Esophagus squamous epithelium (tissue), 5 donors: ENCODE measurements at places on chromosomes 2 and 18.

DNA sequence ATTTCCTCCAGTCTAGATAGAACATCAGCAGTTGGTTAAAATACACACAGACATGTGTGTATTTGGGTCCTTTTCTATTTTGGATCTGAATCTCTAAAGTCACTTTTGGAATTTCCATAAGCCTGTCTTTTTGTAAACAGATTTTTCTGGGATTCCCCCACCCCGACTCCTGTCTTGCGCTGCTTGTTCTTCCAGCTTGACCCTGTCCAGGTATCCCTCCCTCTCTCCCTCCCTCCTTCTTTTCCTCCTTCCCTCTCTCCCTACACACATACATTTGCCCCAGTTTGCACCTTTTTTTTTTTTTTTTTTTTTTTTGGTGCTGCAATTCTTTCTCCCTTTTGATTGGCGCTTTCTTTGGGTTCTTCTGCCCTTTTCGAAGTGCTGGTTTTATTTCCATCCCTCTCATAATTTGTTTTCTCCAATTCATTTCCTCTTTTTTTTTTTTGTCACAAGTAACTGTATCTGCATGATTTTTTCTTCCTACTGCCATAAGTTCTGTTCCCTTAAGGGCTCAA is 114.8 kb upstream of the SERTAD2 start:
- H3K4me3 ChIP-seq = peak overlapping the region; percentile 91
- DNase-seq = no peak
- peak overlapping the region; percentile 90 for H3K27ac ChIP-seq
- H3K4me1 ChIP-seq = peaks cover 43% of the 10 kb centered on the region
- H3K27me3 ChIP-seq = no peaks in the 10 kb centered on the region
- no peaks in the 10 kb centered on the region for H3K36me3 ChIP-seq

DNA sequence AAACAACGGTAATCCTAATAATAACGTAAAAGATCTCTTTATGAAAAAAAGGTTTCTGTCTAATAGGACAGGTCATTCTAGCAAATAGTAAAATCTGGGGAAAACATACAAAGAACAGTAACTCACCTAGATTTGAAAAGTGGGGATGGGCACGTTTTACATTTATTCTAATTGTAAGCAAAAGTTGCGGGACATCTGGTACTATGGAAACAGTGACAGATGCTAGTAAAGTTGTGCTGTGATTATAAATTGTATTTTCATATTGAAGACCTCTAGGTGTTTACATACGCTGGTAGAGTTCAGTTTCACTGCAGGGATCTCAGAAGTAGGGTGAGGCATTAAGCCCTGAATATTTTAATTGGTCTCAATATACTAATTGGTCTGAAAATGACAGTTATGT is 422.5 kb downstream of the DPP10 start:
- H3K27me3 ChIP-seq = no peaks in the 10 kb centered on the region
- H3K27ac ChIP-seq = no peak overlapping the region
- no peak for DNase-seq
- no peak overlapping the region for H3K4me3 ChIP-seq
- H3K4me1 ChIP-seq = no peaks in the 10 kb centered on the region
- H3K36me3 ChIP-seq = no peaks in the 10 kb centered on the region

GRCh38 chr18:68436485-68436884 is 278.4 kb downstream of the TMX3 start:
- H3K27ac ChIP-seq = no peak overlapping the region
- H3K4me1 ChIP-seq = no peaks in the 10 kb centered on the region
- DNase-seq = no peak
- no peak overlapping the region for H3K4me3 ChIP-seq
- no peaks in the 10 kb centered on the region for H3K36me3 ChIP-seq
- H3K27me3 ChIP-seq = no peaks in the 10 kb centered on the region

GRCh38 chr18:48111587-48111986 is 181.1 kb upstream of the SMAD2 start:
- no peak overlapping the region for H3K27ac ChIP-seq
- H3K27me3 ChIP-seq = no peaks in the 10 kb centered on the region
- peaks cover 54% of the 10 kb centered on the region for H3K36me3 ChIP-seq
- H3K4me3 ChIP-seq = no peak overlapping the region
- H3K4me1 ChIP-seq = peaks cover 15% of the 10 kb centered on the region

DNA sequence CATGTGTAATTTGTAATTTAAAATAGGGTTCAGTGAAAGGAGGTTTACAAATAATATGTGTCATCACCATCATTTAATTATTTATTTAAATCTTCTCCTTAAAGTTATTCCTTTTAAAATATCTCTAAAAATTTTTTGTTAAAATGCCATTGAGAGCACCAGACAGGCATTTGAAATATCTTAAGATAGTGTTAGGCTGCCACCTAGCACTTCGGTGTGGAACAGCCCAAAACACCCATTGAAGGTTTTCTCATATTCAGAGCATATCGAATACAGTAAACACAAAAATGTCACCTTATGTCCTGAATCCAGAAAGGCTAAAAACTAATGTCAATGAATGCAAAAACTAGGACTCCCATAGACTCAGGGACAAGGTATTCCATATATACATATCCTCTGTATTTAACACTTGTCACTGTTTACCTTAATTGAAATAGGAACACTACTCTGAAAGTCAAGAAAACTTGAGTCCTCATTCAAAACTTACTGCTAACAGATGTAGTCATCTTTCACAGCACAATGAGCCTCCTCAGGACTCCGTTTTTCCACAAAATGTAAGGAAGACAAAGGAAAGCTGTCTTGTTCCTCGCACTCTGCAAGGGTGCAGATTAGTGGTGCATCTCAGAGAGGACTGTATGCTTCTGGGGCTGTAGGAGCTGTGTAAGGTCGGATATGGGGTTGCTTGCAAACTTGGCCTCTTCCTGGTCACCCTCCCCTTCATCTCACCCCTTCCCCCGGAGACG is 329.5 kb downstream of the PAX3 start:
- H3K27me3 ChIP-seq = no peaks in the 10 kb centered on the region
- H3K4me3 ChIP-seq = no peak overlapping the region
- H3K4me1 ChIP-seq = no peaks in the 10 kb centered on the region
- H3K27ac ChIP-seq = no peak overlapping the region
- DNase-seq = no peak

GRCh38 chr2:71156573-71156972 is 26.1 kb downstream of the MPHOSPH10 start:
- peak overlapping the region; percentile 50 for H3K4me3 ChIP-seq
- H3K27me3 ChIP-seq = no peaks in the 10 kb centered on the region
- peaks cover 8% of the 10 kb centered on the region for H3K4me1 ChIP-seq
- no peak for DNase-seq

GRCh38 chr2:206548383-206548782 is 93.9 kb upstream of the FAM237A start:
- H3K4me3 ChIP-seq = no peak overlapping the region
- H3K27me3 ChIP-seq = no peaks in the 10 kb centered on the region
- no peaks in the 10 kb centered on the region for H3K4me1 ChIP-seq
- no peak for DNase-seq
- H3K36me3 ChIP-seq = no peaks in the 10 kb centered on the region

DNA sequence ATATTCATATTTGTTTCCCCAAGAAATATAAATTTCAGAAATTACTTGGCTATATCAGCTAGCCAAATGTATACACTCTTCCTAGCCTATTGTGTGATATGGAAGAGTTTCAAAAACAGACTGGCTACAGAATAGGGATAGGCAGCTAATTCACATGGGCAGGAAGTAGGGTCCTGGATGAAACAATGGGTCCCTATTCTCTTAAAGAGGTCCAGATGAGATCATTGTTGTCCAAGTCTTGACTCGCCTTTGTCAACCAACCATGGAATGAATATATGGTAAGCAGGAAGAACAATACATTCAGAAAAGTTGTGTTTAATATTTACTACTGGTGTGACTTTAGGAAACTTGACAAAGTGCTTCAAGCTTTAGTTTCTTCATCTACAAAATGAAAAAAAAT is 319.9 kb downstream of the NBAS start:
- H3K27ac ChIP-seq = no peak overlapping the region
- no peak for DNase-seq
- no peaks in the 10 kb centered on the region for H3K4me1 ChIP-seq
- H3K4me3 ChIP-seq = no peak overlapping the region
- H3K27me3 ChIP-seq = no peaks in the 10 kb centered on the region

DNA sequence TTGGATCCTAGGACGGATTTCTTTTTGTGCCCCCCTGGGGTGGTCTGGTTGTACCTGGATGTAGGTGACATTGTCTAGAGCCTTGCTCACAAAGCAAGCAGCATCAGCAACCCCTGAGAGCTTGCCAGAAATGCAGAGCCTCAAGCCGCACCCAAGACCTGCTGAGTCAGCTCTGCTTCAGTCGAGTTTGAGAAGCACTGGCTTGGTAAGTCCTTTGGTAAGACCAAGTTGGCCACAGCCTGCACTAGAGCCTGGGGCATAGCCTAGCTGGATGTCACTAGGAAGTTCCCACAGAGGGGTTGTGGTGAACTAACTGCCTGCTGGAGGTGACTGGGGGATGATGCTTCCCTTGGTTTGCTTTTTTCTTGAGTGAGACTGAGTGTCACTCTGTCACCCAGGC is 6.2 kb downstream of the ABCG5 start:
- no peak for DNase-seq
- peaks cover 60% of the 10 kb centered on the region for H3K27me3 ChIP-seq
- no peaks in the 10 kb centered on the region for H3K4me1 ChIP-seq
- no peak overlapping the region for H3K4me3 ChIP-seq
- H3K36me3 ChIP-seq = no peaks in the 10 kb centered on the region

DNA sequence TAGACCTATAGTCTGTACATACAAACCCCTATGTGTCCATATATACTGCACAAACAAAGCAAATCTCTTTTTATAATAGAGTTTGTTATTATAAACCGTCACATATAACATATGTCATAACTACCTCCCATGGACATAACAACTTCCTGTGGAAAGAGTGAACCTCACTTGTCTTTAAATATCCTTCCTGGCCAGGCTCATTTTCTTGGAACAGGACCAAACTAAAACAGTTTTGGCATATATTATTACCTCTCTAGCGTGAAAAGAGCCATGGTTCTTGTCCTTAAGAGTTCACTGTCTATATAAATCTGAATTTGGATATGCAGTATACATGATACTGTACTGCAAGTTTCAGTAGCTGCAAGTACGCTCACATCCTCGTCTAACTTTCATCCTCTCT is 28.3 kb upstream of the DNAJC27 start:
- no peaks in the 10 kb centered on the region for H3K36me3 ChIP-seq
- H3K27me3 ChIP-seq = no peaks in the 10 kb centered on the region
- H3K4me1 ChIP-seq = no peaks in the 10 kb centered on the region
- no peak overlapping the region for H3K27ac ChIP-seq
- DNase-seq = no peak

DNA sequence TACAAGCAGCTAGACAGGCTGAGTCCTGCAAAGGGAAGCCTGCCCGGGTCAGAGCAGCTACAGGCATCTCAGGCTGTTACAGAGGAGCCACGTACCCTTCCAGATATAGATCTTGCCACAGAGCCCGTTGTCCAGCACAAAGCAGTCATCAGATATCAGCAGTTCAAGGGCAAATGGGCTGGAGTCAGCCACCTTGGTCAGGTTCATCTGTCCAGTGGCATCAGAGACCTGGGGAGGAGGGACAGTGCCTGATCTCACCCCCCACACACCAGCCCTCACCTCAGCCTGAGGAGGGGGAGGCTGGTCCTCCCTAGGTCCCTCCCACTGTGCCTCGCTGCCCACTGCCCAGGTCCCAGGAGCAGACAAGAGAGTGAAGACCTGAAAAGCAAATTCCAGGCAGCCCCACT is 12.2 kb downstream of the CAPG start:
- H3K27ac ChIP-seq = peak overlapping the region; percentile 33
- peaks cover 56% of the 10 kb centered on the region for H3K4me1 ChIP-seq
- DNase-seq = no peak
- H3K36me3 ChIP-seq = peaks cover 84% of the 10 kb centered on the region

GRCh38 chr2:168726375-168726774 is 76.1 kb upstream of the NOSTRIN start:
- no peaks in the 10 kb centered on the region for H3K36me3 ChIP-seq
- no peak overlapping the region for H3K27ac ChIP-seq
- H3K4me1 ChIP-seq = no peaks in the 10 kb centered on the region
- no peaks in the 10 kb centered on the region for H3K27me3 ChIP-seq
- DNase-seq = no peak
- H3K4me3 ChIP-seq = no peak overlapping the region

DNA sequence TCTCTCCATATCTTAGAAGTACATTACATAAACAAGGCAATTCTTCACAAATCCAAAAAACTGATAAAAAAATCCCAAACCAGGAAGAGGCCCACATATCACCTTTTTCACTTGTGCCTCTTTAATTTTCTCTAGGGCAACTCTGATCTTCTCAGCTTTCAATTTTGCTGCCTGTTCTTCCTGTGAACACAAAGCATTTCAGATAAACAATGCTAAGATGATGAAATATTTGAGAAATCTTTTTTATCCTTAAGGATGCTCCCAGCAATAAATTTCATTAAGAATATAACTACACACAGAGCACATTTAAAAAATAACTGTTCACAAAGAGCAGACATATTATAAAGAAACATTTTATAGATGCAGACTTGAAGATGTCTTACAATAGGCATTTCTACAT is 73.4 kb downstream of the RAPH1 start:
- H3K27me3 ChIP-seq = no peaks in the 10 kb centered on the region
- no peak overlapping the region for H3K27ac ChIP-seq
- no peaks in the 10 kb centered on the region for H3K36me3 ChIP-seq
- DNase-seq = no peak

- no peak overlapping the region for H3K27ac ChIP-seq
- H3K36me3 ChIP-seq = no peaks in the 10 kb centered on the region
- DNase-seq = no peak
- H3K4me3 ChIP-seq = no peak overlapping the region
- no peaks in the 10 kb centered on the region for H3K27me3 ChIP-seq
Observed at GRCh38 chr2:229675569-229675968, 38.8 kb downstream of the DNER start.

DNA sequence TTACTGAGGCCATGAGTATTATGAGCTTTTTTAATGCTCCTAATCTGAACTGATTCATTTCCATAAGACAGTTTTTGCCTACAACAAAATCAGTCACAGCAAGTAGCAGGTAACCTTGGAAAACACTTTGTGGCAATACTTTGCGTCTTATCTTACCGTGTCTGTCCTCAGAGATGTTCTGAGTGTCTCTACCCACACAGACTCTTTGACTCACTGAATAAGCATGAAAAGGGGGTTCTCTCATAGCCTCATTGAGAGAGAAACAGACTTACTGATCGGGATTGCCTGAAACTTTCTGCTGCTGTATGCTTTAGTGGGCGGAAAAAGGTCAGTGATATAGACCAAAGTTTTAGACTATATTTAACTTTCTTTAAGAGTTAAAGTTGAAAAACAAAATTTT is 92.6 kb downstream of the MYL12B start:
- no peak for DNase-seq
- no peak overlapping the region for H3K4me3 ChIP-seq
- H3K27ac ChIP-seq = no peak overlapping the region
- H3K4me1 ChIP-seq = no peaks in the 10 kb centered on the region
- H3K36me3 ChIP-seq = no peaks in the 10 kb centered on the region

GRCh38 chr2:237708065-237708398 is 80.6 kb downstream of the LRRFIP1 start:
- peaks cover 59% of the 10 kb centered on the region for H3K36me3 ChIP-seq
- H3K4me1 ChIP-seq = peaks cover 73% of the 10 kb centered on the region
- H3K4me3 ChIP-seq = no peak overlapping the region
- no peaks in the 10 kb centered on the region for H3K27me3 ChIP-seq
- peak overlapping the region; percentile 84 for H3K27ac ChIP-seq
- DNase-seq = no peak
